ENCODE measurements at places on chromosomes 7 and 10. TPM values are rescaled to one million over a fixed set of nuclear protein-coding genes. Genes with fewer than 3 reads are reported as not detected.

GRCh38 chr7:36208997-36209813, 56.2 kb downstream of the EEPD1 start:
- DNase-seq, result no peak

- no peak for DNase-seq
Measured at GRCh38 chr10:104036069-104036384, 49.7 kb downstream of the COL17A1 start.

GRCh38 chr10:77552252-77552651, 85.4 kb downstream of the KCNMA1 start:
- no peak for DNase-seq

- DNase-seq, result no peak
Measured at GRCh38 chr7:24975644-24976260, 4.2 kb downstream of the OSBPL3 start.

CPA1 gene
- total RNA-seq, result not detected

SOSTDC1 gene
- not detected for total RNA-seq

ZNF117 gene
- total RNA-seq, result 30.2 TPM

TAF6 gene
- 47.4 TPM for total RNA-seq

Measured in ureter (tissue), 1 donor.